Activated CD4-positive, alpha-beta T cell treated with anti-CD3 and anti-CD28 coated beads, Interleukin-2, amount 10 ng/mL, durations not matched to agents 7 days and 5 days (primary cell): ENCODE measurements at places on chromosomes 4 and X. TPM values are rescaled to one million over a fixed set of nuclear protein-coding genes. Genes with fewer than 3 reads are reported as not detected.

The UTP14A gene
- total RNA-seq = 26.4 TPM

The IL1RAPL1 gene
- not detected for total RNA-seq

The TMSB15C gene
- total RNA-seq = 4.1 TPM

The CD38 gene
- 95.3 TPM for total RNA-seq

GRCh38 chrX:5236096-5236495, 992.6 kb downstream of the NLGN4X start:
- no peak for DNase-seq

GRCh38 chr4:169251291-169252235, 19.2 kb downstream of the SH3RF1 start:
- DNase-seq = no peak

- no peak for DNase-seq
Measured at GRCh38 chr4:71209161-71209560, 129.7 kb upstream of the SLC4A4 start.

DNA sequence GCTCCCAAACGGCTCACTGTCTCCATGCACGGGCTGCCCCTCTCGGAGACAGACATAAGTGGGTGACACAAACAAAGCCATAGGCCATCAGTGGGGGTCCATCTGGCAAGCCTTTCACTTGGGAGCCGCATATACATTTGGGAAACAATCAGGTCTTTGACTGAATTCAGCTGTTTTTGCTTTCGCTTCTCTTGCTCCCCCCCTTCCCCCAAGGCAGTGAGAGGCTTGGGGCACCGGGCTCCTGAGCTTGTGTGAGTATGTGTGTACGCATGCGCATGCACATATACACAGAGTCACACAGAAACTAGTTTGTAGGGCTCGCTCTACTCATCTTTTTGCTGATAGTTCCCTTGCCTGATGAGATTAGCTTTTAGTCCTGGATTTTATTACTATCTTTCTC, 284.4 kb downstream of the AFF2 start:
- DNase-seq = no peak

DNA sequence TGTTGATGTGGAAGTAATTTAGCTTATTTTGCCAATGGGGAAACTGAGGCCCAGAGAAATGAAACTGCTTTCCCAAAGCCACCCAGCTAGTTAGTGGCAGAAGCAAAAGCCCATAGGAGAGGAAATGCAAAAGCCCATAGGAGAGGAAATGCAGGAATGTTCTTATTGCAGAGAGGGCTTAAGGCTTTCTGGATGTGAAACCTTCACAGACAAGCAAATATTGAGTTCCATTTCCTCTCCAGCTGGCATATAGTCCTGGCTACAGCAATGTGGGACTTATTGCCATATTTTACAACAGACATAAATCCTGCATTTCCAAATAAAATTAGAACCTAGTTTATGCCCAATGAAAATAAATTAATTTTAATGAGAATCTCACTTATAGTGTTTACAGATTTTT, 69.7 kb downstream of the TMEM154 start:
- DNase-seq = no peak

DNA sequence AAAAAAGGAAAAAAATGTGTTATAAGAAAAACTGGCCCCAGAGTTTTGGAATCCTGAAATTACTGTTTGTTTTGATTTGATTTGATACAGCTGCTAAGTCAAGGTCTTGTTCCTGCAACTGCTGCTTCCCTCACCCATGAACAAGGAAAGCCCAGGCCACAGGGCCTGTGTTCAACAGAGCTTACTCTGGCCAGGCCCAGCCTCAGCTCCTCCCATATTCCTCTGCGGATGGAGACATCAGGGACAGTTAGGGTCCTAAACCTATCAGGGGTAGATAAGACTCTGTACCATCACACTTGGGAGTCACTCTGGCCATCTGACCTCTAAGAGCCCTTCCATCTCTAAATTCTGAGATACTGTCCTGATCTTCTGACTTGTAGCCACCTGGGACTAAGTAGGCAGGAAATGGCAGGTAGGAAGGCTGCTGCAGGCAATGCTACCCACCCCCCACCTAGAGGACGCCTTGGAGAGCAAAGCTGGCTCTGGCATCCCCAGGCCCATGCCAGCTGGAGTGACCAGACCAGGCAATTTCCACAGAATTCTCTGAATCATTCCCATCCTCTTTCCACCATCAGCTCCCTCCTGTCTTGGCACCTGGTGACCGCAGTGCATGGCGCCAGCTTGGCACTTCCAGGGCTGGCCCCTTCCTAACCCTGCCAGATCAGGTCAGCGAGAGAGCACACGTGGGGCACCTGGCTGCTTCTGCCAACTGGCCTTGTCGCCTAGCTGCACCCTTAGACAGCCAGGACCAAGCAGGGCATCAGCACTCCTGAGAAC, 58.0 kb upstream of the TMEM33 start:
- no peak for DNase-seq

DNA sequence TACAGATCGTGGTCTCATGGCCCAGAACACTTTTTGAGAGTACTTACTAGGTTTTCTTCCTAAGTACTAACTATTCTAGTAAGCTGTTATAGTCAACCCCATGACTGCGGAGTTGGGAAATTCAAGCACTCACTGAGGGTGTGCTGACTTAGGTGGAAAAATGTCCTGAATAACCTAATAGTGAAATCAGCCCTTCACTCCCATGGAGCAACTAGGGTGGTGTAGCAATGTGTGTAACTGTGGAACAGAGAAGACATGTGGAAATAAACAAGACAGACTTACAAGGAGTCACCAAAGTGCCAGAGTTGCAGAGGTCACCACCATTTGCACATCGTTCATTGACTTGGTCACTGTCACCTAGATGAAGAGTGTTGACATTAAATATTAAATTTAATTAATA, 12.1 kb upstream of the VSIG4 start:
- DNase-seq = no peak

GRCh38 chrX:131072871-131073571, 14.9 kb downstream of the ARHGAP36 start:
- no peak for DNase-seq

DNA sequence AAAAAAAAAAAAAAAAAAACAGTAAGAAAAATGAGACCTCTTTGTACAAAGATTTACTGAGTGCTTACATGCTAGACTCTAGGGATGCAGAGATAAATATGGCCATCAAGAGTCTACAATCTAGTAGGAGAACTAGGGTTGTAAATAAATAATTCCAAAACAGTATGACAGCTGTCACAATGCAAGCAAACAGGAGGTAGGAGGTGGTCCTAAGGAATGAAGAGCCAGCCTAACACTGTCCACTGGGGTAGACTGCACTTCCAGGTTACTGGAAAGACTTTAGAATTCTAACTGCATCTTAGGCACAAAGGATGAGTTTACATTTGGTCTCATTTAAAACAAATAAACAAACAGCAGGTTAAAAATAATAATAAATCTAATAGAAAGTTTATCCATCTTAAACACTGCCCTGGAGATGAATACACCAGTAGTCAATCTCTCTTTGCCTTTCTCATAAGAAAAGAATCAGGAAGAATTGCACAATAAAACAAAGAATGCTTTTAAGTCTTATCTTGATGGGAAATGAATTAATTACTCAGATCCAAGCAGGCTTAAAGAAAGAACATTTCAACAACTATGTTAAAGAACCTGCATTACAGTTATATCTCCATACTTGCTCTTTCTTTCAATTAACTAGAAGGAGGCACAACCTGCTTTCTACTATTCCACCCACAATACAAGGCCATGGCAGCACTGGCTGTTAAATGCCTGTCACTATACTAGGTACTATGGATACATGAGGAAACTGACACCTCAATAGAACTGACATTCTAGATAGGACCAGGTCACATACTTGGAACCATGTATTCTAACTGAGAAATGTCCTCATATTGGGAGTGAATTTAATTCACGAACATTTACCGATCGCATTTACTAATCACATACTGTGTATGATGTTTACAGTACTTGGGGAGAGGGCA, 12.7 kb downstream of the ADGRA3 start:
- no peak for DNase-seq
